CD8-positive, alpha-beta memory T cell (primary cell): ENCODE measurements at places on chromosomes 12 and 14. TPM values are rescaled to one million over a fixed set of nuclear protein-coding genes. Genes with fewer than 3 reads are reported as not detected.

DNA sequence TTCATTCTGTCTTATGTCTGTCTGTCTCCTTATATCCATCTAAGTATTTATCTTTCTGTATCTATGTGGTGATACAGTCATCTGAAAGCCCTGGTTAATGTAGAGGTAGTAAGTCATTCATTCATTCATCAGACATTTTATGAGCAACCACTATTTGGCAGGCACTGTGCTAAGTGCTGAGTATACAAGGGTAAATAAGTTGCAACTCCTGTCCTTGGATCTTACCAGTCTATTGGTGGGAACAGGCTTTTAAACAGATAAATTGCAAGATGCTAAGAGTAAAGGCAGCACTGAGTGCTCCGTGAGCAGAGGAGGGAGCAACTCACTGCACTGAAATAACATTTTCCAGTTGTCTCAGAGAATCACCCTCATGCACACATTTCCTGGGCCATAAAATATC lies 68.6 kb downstream of the TMEM30B start:
- H3K4me1 ChIP-seq = no peaks in the 10 kb centered on the region
- H3K4me3 ChIP-seq = no peak overlapping the region
- H3K36me3 ChIP-seq = no peaks in the 10 kb centered on the region
- DNase-seq = no peak

DNA sequence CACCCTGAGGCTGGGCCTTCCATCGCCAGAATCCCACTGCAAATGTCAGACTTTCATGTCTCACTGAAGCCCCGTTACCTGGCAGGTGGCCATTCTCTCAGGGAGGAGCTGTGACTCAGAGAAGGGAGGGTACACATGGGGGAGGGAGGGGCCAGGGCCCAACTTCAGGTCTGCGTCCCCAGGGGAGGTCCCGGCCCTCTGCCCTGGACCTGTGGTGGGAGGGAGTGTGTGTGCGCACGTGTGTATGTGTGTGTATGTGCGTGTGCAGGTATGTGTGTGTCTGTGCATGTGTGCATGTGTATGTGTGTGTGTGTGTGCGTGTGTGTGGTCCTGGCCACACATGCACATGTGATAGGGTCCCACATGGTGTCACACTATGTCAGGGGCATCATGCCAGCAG lies 50.9 kb downstream of the MVK start:
- H3K4me1 ChIP-seq = no peaks in the 10 kb centered on the region
- no peak overlapping the region for H3K4me3 ChIP-seq
- DNase-seq = no peak
- no peak overlapping the region for H3K27ac ChIP-seq

DNA sequence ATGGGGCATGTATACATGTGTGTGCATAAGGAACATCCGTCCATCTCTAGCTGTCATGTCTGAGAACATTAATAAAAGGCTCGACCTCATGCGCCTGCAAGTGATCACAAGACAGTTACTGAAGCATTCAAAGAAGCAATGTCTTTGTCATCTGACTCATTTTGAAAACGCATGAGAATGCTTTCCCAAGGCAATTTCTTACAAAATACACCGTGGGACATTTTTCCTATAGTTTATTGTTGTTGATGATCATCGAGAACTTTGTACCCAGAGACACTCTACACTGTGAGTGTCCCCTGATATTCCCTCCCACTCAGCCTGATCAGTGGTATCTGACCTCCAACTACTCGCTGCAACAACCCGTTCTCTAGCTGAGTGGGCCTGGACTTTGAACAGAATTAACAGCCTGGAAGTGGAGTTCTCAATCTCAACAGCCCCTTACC lies 68.1 kb downstream of the ETV6 start:
- no peak overlapping the region for H3K4me3 ChIP-seq
- no peaks in the 10 kb centered on the region for H3K27me3 ChIP-seq
- H3K36me3 ChIP-seq = no peaks in the 10 kb centered on the region
- H3K4me1 ChIP-seq = no peaks in the 10 kb centered on the region

DNA sequence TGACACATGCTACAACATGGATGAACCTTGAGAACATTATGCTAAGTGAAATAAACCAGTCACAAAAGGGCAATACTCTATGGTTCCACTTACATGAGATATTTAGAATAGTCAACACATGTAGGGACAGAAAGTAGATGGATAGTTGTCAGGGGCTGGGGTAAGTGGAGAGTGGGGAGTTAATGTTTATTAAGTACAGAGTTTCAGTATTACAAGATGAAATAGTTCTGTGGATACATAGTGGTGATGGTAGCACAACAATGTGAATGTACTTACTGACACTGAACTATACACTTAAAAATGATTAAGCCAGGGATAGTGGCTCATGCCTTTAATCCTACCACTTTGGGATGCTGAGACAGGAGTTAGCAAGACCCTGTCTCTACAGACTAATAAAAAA lies 8.7 kb downstream of the NUP107 start:
- no peak for DNase-seq
- no peaks in the 10 kb centered on the region for H3K27me3 ChIP-seq
- H3K4me1 ChIP-seq = no peaks in the 10 kb centered on the region
- H3K27ac ChIP-seq = no peak overlapping the region
- H3K4me3 ChIP-seq = no peak overlapping the region

- no peaks in the 10 kb centered on the region for H3K27me3 ChIP-seq
- no peak for DNase-seq
Observed at GRCh38 chr12:3671330-3672112, 81.4 kb downstream of the CRACR2A start.

GRCh38 chr14:34231626-34232025 lies 230.4 kb downstream of the SPTSSA start:
- no peak for DNase-seq
- no peaks in the 10 kb centered on the region for H3K4me1 ChIP-seq
- no peaks in the 10 kb centered on the region for H3K27me3 ChIP-seq
- H3K36me3 ChIP-seq = no peaks in the 10 kb centered on the region
- H3K4me3 ChIP-seq = no peak overlapping the region

The SLC39A9 gene
- total RNA-seq = 53.6 TPM

The MYF5 gene
- total RNA-seq = not detected

The TPI1 gene
- total RNA-seq = 1,374 TPM

The IL22 gene
- 0.64 TPM for total RNA-seq

The TOMM20L gene
- total RNA-seq = 0.37 TPM
